ENCODE measurements at places on chromosomes 1 and 21. TPM values are rescaled to one million over a fixed set of nuclear protein-coding genes. Genes with fewer than 3 reads are reported as not detected.

The GJC2 gene
- not detected for total RNA-seq

GRCh38 chr1:109397581-109398342 is at the start of gene SORT1:
Gene SORT1, minus strand, starts transcription at chr1:109397918. Its CDS starts 26 bp downstream, at chr1:109397892.
- peak; percentile 83 for DNase-seq

GRCh38 chr1:174428033-174428432 is 19.7 kb upstream of the GPR52 start:
- no peak for DNase-seq

DNA sequence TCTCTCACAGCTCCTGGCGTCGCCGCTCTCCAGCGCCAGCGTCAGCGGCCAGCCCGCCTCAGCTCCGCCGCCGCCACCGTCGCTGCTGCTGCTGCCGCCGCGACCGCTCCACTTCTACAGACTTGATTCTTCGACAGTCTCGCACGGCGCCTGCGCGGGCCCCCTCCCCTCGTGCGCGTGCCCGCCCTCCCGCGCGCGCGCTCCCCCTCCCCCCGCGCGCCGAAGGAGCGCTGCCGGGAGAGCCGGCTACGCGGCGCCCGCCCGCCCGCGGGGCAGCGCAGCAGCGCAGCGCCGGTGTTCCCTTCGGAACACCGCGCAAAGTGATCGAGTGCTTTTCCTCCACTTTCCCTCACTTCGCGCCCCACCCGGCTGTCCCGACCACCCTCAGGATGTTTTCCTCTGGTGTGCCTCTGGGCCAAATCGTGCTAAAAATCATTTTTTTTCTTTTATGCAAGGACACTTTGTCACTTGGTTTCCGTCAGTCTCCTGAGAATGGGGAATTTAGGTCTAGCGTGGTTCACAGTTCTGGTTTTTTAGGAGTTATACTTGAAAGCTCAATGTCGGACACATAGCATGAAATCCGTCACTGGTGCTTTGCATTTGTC is at the start of gene IRF2BP2:
Gene IRF2BP2 (minus strand): TSS at position 118 of the 605 bp plus-strand sequence. CDS start 684 bp downstream, outside the sequence.
- peak; percentile 69 for DNase-seq

GRCh38 chr21:26224366-26224765 is 53.8 kb upstream of the APP start:
- no peak for DNase-seq

All from Caki2 (cell line).